ENCODE measurements at places on chromosomes 6 and 20.

GRCh38 chr6:108584323-108584722, 23.6 kb downstream of the FOXO3 start:
- no peak for DNase-seq

GRCh38 chr6:70666706-70667105, 977 bp upstream of the SMAP1 start:
- no peak for DNase-seq

- DNase-seq, result no peak
Measured at GRCh38 chr6:109493865-109494264, 10.8 kb upstream of the ZBTB24 start.

DNA sequence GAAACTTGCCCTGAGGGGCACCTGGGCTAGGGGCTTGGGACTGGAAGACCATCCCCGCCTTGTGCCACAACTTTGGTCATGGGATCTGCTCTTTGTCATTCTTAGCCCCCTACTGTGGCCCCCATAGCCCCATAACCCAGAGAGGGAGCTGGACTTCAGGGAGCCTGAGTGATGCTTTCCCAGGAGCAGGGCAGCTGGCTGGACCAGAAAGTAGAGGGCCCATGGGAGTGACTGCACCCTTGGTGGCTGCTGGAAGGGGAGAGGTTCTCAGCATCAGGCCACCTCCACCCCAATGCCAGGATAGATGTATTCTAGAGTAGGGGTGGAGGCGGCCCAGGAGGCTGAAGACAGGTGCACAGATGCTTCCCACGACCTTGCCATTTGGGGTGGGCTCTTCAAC, 5.8 kb upstream of the FAM83D start:
- no peak for DNase-seq

DNA sequence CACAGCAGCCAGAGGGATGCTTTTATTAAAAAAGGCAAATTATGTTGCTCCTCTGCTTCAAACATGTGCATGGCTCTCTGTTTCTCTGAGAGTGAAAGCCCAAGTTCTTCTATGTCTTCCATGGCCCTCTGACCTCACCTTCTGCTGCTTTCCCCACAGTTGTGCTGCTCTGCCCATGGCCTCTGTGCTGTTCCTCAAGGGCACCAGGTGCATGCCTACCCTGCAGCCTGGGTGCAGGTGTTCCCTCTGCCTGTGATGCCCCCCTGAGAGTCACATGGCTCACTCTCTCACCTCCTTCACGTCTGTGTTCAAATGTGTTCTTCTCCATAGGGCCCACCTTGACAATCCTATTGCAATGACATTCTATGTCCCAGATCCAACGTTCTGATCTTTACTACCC, 477.0 kb upstream of the CHD6 start:
- no peak for DNase-seq

- no peak for DNase-seq
Measured at GRCh38 chr6:112257178-112257855, 3.0 kb upstream of the LAMA4 start.

DNA sequence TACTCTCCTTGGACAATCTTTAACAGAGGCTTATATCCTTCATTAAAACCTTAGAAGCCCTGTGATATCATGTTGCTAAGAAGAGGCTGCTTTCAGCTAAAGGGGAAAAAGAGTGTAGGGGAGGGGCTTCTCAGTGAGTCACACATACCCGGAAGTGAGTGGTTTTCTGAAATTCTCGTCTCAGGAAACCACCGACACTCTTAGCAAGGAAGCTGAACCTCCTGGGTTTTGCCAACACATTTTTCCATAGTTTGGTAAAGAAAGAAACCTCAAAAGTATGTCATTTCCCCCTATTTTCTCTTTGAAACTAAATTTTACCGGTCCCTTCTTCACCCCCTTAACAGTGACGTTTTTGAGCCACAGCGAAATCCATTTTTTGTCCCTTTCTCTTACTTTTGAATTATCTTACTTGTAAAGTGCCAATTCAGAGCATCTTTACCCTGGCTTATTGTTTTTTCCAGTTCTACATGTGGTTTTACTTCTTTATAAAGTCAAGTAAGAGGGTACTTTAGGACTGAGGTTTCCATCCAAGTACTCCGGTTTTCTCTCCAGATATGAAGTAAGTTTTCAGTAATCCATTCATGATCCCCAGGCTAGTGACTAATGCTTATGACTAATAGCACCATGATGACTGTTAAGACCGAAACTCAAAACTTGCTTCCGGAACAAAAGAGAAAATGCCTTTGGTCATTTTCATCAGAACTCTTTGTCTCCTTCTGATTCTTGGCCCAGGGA, 219.3 kb downstream of the ARHGAP18 start:
- DNase-seq, result peak; percentile 91

DNA sequence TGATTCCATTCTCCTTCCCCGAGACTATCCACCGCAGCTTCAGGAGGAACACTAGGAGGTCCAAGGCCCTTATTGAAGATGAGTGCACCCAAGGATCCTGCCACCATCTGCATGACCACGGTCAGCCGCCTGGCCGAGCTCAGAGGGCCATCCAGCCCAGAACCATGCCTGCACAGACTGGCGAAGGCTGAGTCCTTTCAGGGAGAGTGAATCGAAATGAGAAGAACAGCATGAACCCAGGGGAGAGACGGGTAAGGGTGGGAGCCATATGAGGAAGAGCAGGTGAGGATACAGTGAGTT, 26.3 kb downstream of the SERPINB6 start:
- DNase-seq, result no peak

- DNase-seq, result no peak
Measured at GRCh38 chr6:88163616-88164015, 2.5 kb downstream of the CNR1 start.

DNA sequence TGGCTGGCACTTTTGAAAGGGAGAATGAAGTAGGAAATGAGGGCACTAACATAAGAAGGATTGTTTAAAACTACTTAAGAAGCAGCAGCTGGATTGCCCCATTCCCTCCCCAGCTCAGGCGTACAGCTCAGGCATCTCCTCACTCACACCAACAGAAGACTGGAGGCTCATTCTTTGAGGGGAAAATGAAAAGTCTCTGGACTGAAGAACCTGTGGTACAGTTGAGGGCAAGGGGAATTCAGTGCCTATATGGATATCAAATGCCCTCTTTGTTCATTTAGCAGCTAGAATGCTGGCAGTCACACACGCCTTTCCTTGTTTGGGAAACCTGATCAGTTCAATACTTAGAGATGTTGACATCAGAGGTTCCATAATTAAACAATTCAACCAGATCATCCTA, 502.1 kb upstream of the SOX4 start:
- no peak for DNase-seq

GRCh38 chr6:131460614-131461000, 112.4 kb upstream of the ARG1 start:
- no peak for DNase-seq

DNA sequence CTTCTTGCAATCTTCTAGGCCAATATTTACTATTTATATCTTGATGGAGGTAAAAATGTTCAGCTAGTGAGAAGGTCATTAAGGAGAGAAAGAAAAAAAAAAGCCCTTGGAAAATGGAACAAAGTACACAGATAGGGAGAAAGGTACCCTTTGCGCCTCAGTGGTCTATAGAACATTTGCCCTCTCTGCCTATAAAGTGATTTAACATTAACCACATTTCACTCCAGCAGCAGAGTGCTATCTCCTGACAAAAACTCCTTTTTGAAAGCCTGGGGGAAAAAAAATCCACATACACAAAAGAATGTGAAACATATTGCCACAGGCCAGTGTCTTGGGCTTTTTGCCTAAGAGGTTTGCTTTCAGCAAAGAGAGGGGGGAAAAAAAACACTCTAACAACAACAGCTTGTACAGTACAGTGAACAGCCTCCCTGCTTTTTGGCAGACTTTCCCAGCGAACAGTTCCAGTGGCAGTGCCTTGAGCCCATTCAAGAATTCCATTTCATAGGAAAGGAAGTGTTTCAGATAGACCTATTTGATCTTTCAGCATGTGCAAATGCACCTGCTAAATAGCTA, 695 bp downstream of the ARHGAP18 start:
- DNase-seq, result no peak

DNA sequence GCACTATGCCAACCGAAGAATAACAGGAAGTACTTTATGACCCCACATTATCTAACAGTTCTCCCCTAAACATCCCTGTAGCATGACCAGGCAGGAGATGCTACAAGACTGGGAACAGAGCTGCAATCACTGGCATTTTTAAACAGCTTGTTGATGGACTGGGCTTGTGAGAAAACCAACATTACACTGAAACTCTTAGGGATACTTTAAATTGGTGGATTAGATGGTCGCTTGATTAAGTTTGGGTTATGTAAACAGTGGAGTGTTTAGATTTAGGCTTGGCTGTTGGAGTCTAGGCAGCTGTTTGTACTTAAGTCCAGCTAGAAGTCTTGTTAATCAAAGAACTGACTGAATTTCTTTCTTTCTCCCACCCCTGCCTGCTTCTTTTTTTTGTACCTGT, 234.1 kb upstream of the BMP2 start:
- DNase-seq, result peak; percentile 17

GRCh38 chr6:170152989-170153388, 137.9 kb downstream of the DLL1 start:
- DNase-seq, result no peak

DNA sequence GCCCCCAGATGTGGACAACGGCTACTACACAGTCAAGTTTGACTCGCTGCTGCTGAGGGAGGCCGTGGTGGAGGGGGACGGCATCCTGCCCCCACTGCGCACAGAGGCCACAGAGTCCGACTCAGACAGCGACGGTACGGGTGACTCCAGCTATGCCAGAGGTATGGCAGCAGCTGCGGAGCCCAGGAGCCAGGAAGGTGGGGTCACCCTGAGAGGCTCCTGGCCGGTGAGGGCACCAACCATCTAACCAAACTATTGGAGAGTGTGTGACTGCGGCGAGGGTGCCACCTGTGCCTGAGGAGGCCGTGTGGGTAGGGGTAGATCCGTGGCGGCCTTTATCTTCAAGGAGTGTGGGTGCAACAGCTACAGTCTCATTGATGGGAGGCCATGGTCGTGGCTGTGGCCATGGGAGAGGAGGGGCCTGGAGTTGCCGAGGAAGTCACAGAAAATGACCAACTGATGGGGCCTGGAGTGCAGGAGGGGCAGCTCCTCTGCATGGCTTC, 2.8 kb upstream of the LIME1 start:
- no peak for DNase-seq

- DNase-seq, result no peak
Measured at GRCh38 chr20:47524015-47524784, 22.5 kb downstream of the NCOA3 start.

DNA sequence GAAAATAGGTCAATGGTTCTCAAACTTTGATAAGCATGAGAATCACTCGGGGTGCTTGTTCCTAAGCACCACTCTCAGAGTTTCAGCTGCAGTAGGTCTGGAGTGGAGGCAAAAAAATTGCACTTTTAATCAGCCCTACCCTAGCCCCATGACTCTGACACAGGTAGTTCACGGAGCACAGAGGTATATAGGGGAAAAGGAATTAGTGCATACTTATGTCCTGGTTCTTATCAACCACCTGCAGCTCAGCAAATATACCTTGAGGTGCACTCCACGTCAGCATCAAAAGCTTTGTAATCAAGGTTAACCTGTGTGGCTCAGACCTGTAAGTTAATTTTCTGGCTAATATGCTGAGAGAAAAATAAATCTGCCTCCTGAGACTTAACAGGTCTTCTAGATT, 138.8 kb upstream of the HMGN3 start:
- no peak for DNase-seq

DNA sequence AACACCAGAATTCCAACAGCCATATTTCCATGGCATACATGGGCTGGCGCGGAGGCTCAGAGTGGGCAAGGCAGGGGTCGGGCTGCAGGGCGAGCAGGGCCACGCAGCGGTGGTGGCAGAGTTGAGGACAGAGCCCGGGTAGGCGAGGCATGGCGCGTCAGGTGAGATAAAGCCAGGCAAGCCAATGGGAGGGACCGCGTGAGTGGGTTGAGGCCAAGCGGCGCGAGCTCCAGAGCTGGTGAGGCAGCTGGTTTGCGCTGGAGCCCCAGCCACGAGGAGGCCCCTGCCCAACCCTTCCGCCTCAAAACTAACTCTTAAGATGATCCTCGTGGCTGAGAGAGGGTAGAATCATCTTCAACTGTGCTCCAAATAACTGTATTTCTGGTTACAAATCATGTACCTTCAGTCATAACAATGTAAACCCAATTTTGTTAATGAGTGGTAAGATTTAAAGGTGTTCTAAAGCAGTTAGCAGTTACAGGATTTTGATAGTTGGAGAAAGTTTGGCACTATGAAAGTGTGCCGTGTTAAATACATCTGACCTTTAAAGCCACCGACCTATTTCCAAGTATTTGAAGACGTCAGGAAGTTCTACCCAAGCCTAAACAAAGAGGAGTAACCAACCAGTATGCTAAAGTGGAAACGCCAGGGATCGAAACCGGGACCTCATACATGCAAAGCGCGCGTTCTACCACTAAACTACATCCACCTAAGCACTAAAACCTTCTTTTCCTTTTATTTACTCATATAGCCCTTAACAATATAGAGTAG, 107.9 kb downstream of the GPX5 start:
- no peak for DNase-seq

GRCh38 chr20:18003897-18004296, 35.1 kb downstream of the MGME1 start:
- no peak for DNase-seq

DNA sequence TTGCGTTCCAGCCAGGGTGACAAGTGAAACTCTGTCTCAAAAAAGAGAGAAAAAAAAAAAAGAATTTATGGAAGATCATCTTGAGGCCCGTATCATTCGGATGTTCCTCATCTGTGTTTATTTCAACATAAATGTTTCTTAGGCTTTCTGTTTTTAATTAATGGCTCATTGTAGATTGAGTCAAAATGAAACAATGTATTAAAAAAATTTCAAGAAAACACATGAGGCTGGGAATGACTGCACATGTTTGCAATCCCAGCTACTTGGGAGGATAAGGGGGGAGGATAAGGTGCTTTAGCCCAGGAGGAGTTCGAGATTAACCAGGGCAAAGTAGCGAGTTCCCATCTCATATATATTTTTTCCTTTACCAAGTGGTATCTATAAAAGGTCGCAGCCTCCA, 47.3 kb downstream of the ITCH start:
- peak; percentile 68 for DNase-seq

GRCh38 chr6:73675466-73676098, 20.4 kb upstream of the CD109 start:
- DNase-seq, result no peak

GRCh38 chr6:105178110-105178509, 1.7 kb downstream of the POPDC3 start:
- peak; percentile 71 for DNase-seq

- no peak for DNase-seq
Measured at GRCh38 chr6:21164768-21165326, 428.7 kb upstream of the SOX4 start.

GRCh38 chr6:25558155-25558817, 93.7 kb upstream of the SCGN start:
- no peak for DNase-seq

DNA sequence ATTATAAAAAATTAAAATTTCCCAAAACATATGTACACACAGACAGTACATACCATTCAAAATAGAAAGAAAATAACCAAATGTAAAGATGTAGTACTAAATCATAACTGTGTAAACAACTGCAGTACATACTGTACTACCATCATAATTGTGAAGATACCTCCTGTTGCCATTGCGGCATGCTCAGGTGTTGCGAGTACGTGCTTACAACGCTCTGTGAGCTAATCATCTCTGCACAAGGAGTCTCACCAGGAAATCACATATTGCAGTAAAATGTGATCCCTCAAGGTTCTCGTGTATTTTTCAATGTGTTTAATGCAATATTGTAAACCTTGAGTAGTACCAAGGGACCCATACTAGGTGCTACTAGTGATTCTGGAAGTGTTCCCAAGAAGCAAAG, 22.9 kb downstream of the ASIP start:
- no peak for DNase-seq

- no peak for DNase-seq
Measured at GRCh38 chr6:43644940-43645612, at the start of gene RSPH9. RSPH9 (plus strand) TSS chr6:43645036; CDS start chr6:43645099, 63 bp downstream.

- no peak for DNase-seq
Measured at GRCh38 chr20:62087227-62087626, 21.5 kb upstream of the TAF4 start.
